ENCODE measurements at places on chromosomes 1 and 21. TPM values are rescaled to one million over a fixed set of nuclear protein-coding genes. Genes with fewer than 3 reads are reported as not detected.

- peak; percentile 20 for DNase-seq
These were observed 29.1 kb upstream of the C21orf91 start for GRCh38 chr21:17848228-17848627.

DNA sequence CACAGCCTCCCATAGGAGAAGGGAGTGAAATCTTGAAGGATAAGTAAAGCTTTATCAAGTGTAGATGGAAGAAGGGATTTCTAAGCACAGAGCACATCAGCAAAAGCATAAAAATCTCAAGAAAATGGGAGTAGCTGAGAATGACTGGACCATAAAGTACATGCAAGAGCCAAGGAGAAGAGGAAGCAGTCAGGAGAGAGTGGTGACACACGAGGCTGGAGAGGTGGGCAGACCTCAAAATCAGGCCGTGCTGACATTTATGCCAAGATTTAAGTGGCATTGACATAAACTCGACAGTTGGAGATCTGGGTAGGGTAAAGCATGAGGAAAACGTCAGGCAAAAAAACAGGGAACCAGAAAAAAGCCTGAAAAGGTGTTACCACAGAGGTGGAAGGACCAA lies 62.3 kb downstream of the GFI1 start:
- no peak for DNase-seq

DNA sequence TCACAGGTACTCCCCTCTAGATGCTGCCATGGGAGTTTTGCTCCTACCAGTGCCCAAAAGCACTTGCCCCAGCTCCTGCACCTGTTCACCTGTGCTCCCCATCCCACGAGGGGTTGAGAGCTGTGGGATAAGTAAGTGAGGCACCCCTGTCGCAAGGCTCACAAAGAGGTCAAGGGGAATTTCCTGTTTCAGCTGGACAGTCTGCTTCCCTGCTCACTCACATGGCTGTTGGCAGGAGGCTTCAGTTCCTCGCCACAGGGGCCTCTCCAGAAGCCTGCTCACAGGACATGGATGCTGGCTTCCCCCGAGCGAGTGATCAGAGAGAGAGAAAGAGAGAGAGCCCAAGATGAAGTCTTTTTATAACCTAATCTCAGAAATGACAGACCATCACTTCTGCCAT lies 8.7 kb upstream of the NCMAP start:
- DNase-seq = no peak

The CELA3A gene
- not detected for total RNA-seq

DNA sequence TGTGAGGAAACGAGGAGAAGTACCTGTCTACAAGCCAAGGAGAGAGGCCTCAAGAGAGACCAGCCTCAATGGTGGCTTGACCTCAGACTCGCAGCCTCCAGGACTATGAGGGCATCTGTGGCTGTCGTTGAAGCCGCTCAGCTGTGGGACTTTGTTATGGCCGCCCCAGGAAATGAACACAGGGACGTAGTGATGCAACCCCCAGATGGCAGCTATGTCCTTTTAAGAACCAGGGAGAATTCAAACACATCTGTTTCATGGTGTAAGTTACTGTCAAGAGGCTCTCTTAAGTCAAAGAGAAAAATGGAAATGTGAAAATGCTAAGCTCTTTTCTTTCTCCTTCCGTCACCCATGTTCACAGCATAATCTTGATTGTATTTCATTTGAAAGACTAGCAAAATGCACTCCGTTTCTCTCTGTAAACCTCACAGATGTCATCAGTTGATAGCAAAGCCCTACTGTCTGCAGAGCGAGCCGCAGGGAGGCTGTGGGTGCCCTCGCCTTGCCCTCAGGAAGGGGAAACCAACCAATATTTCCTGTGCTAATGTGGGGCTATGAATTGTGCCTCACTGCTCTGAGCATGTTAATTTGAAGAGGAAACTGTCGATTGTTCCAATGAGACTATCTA lies 21.3 kb downstream of the UBASH3A start:
- DNase-seq = no peak

DNA sequence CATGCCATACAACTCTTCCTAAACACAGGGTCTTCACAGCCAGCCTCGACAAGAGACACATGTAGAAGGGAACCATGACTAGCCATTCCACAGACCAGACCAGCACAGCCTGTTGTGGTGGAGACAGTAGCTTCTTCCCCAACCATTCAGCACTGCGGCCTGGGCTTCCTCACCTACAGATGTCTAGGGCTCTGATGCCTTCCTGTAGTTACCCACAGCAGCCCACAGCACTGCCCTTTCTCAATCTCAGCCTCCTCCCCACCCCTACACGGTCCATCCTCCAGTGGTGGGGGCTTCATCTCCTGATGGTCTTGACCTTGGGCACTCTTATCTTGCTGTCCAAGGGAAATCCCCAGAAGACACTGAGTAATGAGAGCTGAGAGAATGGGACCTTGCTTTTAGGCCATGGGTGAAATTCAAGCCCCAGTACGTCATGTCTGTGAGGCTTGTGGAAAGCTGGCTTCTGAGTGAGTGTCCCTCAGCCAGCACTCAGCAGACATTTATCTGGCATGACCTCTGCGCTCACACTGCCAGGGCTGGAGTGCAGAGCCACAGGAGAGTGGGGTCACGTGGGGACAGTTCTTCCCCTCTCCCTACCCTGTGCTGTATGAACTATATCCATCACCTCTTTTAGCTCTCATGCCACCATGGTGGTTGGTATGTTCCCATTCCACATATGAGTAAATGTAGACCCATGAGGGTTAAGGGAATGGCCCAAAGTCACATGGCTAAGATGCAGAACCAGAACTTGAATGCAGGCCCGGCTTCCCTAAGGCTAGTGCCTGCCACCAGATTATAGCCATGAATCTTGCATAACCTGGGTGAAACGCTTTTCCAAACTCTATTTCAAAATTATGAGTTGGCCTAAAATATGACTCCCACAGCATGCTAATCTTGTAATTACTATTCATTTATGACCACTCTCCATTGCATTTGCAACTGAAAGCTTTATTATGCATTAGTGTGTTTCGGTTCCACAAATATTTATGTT lies 104.7 kb downstream of the HIVEP3 start:
- peak; percentile 24 for DNase-seq

GRCh38 chr1:197399755-197400521 lies 131.9 kb downstream of the CRB1 start:
- DNase-seq = no peak

- DNase-seq = no peak
These were observed 60.3 kb downstream of the TBX19 start for GRCh38 chr1:168340781-168341482.

The S100A1 gene
- not detected for total RNA-seq

The HES2 gene
- not detected for total RNA-seq

DNA sequence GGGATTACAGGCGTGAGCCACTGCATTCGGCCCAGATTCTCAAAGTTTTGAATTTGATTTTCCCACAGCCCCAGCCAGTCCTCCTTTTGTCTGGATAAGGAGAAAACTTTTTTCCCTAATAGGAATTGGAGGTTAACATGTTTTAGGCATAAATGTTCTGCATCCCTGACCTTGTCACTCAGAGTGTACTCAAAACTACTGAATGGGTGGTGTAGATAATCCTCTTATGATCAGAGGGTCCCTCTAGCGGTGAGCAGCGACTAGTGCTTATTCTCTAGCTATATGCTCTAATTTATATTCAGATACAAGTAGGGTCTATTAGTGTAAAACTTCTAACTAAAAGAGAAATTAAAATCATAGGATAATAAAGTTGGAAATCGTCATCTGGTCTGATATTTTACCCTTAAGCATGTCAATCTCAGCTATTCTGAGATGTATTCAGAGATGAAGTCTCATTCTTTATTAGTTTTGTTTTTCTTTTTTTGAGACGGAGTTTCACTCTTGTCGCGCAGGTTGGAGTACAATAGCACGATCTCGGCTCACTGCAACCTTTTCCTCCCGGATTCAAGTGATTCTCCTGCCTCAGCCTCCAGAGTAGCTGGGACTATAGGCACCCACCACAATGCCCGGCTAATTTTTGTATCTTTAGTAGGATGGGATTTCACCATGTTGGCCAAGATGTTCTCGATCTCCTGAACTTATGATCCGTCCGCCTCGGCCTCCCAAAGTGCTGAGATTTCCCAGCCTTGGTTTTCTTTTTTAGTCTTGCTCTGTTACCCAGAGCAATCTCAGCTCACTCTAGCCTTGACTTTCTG lies 2.7 kb upstream of the PSMD4 start:
- DNase-seq = peak; percentile 32

DNA sequence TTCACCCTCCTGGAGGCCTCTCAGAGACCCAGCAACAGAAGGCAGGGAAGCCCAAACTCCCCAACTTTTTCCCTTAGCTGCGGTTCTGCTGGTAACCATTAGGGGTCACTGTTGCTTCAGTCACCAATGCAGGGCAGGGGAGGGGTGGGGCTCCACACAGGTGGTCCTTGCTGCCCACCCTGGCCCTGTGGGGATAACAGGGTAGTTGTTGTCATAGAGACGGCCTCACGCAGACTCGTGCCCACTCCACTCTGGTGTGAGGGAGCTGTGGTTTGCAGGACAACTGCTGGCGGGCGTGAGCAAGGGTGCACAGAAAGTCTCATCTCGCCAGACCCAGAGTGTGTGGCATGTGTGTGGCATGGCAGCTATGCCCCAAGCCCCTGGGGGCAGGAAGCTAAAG lies 19.9 kb downstream of the INSRR start:
- DNase-seq = no peak

DNA sequence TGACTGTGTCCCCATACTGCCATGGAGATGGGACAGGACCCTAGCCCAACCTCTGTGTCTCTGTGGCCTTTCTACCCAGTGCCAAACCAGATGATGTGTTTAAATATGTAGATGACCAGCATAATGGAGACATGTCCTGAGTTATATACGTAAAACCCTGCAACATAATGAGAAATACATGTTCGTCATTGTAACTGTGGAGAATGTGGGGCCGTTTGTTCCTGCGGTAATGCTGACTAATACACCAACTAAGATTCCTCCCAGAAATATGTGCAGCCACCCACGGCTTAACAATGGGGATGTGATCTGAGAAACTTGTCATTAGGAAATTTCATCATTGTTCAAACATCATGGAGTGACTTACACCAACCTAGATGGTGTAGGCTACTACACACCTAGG lies 71.7 kb upstream of the SIM2 start:
- no peak for DNase-seq
